Hepatocyte (in vitro differentiated cells): ENCODE measurements at places on chromosomes 12 and 14.

DNA sequence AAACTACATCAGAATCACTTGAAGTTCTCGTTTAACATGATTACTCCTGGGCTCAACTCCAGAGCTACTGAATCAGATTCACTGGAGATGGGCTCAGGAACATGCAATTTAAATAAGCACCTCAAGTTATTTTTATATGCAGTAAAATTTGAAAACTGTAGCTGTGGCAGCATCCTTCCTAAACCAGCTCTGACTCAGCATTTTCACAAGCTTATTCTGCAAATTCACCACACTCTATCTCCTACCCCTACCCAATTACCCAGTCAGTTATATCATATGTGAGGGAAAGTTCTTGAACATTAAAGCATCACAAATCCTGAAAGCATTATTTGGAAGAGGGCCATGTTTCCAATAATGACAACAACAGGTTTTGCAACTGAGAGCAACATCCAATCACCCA lies 24.2 kb upstream of the LRRC9 start:
- DNase-seq = no peak

GRCh38 chr12:87967871-87968270 lies 61.3 kb downstream of the C12orf50 start:
- DNase-seq = peak; percentile 14

DNA sequence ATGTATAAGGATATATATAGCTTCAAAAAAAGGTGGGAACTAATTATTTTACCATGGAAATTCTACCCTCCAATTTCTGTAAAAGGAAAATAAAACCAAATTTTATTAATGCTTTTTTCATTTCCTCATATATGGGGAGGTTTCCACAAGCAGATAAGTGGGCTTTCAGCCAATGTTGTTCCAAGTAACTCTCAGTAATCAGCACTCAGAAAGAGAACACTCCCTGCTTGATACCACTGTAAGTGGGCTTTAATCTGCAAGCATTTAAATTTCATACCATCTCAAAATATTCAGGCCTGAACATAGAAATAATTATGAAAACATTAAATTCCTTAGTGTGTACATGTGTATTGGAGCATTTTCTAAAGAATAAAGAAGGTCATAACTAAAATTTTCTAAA lies 827.6 kb downstream of the C12orf50 start:
- no peak for DNase-seq

- DNase-seq = no peak
These were observed 244.7 kb upstream of the KRR1 start for GRCh38 chr12:75756111-75756510.

GRCh38 chr12:2642176-2642892 lies 152.4 kb upstream of the FKBP4 start:
- no peak for DNase-seq

GRCh38 chr14:95256002-95256775 lies 63.5 kb downstream of the CLMN start:
- DNase-seq = no peak

- DNase-seq = no peak
These were observed 14.6 kb upstream of the NUDT14 start for GRCh38 chr14:105195522-105196264.

DNA sequence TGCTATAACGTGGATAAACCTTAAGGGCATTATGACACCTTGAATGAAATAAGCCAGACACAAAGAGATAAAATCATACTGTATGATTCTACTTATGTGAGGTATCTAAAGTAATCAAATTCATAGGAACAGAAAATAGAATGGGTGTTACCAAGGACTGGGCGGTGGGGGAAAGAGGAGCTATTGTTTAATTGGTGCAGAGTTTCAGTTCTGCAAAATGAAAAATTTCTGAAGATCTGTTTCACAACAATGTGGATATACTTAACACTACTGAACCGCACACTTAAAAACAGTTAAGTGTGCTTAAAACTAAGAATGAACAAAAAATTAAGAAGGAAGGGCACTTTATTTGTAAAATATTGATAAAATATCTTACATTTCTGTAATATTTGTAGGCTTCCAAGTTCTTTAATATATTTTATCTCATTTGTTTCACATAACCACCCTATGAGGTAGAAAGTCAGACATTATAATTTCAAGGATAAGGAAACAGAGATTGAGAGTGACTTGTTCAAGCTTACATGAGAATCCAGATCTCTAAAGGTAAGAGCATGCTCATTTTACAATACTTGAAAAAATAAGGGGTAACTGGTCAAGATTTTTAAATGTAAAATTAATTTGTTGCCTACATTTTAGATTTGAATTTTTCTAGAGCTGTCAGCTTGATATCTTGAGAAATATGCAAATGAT lies 14.9 kb downstream of the LTA4H start:
- no peak for DNase-seq

DNA sequence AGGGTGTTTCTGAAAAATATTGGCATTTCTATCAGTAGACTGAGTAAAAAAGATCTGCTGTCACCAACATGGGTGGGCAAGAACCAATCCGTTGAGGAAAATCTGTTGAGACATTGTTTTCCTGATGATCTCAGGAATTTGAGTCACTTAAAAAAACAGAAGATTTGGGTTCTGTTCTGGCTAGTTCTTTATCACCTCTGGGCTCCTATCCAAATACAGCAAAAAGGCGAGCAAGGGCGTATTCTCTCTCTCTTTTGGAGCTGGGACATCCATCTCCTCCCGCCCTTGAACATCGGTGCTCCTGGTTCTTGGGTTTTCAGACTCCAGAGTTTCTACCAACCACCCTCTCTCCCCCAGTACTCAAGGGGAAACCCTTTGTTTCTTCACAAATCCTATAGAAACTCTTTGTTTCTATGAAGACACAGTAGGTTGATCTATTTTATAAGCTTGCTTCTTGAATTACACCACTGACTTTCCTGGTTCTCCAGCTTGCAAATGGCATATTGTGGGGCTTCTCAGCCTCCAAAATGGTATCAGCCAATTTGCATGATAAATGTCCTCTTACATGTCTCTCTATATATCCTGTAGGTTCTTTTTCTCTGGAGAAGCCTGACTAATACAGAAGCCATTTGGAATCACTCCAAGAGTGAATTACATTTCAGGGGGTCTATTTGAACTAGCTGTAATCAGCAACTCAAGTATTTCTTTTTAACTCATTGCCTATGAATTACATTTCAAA lies 263.9 kb upstream of the TMTC1 start:
- no peak for DNase-seq

DNA sequence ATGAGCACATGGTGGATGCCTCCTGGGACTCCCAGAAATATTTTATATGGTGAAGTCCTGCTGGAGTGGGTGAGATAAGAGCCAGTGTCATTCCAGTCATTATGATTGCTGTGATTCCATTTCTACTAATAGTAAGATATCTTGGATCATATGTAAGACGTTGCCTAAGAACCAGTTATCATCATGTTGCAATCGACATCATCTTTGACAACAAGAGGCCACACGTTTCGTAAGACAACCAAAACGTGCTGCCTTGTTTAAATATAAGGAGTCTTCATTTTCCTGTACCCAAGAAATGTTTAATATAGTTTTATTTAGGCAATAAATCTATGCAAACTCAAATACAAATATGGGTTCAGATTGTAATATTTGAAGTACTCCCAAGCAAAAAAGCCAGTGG lies 58.4 kb downstream of the SPTSSA start:
- no peak for DNase-seq
